ENCODE measurements at places on chromosomes 16 and 17. TPM values are rescaled to one million over a fixed set of nuclear protein-coding genes. Genes with fewer than 3 reads are reported as not detected.

Gene GRB7
- polyA plus RNA-seq = 25.8 TPM

Gene WFDC1
- polyA plus RNA-seq = 7.7 TPM

Gene TAC4
- polyA plus RNA-seq = 0.54 TPM

DNA sequence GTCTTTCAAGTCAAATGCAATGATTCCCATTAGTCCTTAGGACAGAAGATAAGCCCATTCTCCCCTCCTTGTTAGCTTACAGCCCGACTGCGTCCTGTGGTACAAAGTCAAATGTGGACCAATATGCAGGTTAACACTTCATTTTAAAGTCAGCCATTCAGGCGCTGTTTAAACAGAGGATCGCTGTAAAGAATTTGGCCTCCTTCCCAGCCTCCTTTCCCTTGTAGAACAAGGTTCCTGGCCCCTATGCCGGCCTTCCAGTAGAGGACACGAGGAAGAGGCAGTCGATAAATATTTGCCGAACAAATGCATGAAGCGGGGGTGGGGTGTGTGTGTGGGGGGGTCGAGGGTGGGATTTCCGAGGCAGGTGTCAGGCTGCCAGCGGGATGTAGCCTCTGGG is 4.3 kb downstream of the SDK2 start:
- peak; percentile 72 for DNase-seq

- peak; percentile 35 for DNase-seq
Measured at GRCh38 chr17:45428050-45428617, 4.5 kb downstream of the ARHGAP27 start.

Gene CD19
- polyA plus RNA-seq = 0.43 TPM

Gene HSPB9
- polyA plus RNA-seq = 0.24 TPM

- no peak for DNase-seq
Measured at GRCh38 chr17:45353043-45353442, 36.2 kb upstream of the MAP3K14 start.
